ENCODE measurements at places on chromosomes 2 and 18.

- DNase-seq: peak; percentile 64
Measured at GRCh38 chr2:170155022-170155722, 22.8 kb upstream of the MYO3B start.

DNA sequence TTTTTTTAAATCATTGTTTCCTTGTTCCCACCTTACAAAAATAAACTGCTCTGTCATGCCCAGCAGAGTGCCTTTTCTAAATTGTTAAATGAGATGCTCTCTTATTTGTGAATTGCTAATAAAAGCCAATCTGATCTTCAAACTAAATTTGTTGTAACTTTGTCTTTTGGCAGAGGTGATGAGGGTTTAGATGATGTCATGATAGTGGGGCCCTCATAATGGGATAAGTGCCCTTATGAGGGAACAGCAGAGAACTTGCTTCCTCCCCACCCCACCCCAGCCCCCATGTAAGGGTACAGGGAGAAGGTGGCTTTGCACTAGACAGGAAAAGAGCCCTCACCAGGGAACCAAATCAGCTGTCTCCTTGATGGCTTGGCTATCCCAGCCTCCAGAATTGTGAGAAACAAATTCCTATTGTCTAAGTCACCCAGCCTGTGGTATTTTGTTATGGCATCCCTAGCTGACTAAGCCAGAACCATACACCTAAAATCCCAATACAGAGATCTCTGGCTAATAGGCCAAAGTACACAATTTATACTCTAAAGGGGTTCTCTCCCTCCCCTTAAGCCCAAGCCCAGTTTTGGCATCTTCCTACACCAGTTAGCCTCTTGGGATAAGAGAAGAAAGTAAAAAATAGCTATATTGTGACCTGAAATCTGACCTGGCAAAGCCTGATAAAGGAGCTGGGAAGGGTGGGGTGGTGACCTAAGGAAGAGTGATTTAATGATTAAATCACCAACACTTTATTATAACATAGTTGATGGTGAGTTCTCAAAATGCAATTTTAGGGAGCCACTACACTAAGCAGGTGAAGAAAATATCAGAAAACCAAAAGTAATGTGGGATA lies 40.3 kb upstream of the HNRNPA3 start:
- peak; percentile 80 for DNase-seq

GRCh38 chr2:38835015-38835601 lies 40.6 kb downstream of the DHX57 start:
- DNase-seq: peak; percentile 25

DNA sequence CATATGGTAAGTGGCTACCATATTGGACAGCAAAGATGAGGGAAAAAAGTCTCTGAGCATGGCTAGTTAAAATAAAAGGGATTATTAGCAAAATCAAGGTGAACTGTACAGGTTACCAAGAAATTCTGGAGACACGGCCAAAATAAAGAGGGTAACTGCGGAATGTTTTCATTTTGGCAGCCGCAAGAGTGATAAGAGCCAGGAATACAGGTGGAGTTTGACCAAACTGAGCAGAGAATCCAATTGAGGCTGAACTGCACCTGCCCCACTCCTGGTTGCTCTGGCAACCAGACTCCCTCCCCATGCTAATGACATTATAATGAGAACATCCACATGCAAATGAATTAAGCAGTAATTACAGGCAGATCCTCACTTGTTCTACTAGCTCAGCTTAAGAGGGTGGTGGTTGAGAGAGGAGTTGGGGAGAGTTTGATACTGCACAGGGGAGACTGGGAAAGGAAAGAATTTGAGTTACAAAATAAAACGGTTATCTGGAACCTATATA lies 18.8 kb upstream of the EPHA4 start:
- DNase-seq: no peak

DNA sequence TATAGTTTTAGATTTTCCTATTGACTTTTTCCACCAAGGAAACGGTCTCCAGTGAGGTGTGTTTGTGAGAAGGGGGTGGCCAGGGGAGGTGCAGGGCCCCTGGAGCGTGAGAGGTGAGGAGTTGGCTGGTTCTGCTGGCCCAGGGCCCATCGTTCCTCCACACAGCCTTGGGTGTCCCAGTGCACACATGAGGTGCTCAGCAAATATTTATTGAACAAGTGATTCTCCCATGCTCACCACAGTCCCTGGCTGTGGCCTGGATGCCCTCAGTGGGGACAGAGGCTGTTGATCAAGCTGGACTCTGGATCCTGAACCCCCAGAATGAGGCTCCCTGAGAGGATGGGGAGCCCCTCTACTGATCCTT lies 5.0 kb downstream of the HAAO start:
- DNase-seq: no peak

GRCh38 chr2:30732876-30733275 lies 74.4 kb downstream of the CAPN13 start:
- DNase-seq: no peak

DNA sequence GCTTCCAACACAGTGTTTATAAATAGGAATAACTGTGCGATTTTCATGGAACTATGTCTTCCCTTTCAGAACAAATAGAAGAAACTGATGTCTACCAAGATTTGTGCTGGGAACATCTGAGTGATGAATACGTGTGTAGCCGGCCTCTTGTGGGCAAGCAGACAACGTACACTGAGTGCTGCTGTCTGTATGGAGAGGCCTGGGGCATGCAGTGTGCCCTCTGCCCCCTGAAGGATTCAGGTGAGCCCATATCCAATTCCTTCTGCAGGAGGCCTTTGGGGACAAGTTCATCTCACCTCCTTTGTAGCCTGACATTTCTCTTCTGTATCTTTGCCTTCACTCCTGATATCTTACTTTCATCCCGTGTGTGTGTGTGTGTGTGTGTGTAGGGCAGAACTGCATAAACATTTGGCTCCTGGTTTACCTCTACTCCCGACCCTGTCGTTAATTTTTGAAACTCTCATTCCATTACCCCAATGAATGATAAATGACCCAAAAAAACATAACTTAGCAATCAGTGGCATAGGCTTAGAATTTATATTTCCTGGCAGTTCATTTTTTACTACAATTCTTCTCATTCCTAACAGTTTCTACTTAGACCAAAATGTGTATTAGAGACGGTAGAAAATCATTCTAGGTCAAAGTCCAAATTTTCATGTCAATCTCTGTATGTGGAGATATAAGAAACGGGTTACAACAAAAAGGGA lies 111.0 kb upstream of the RASGRP3 start:
- DNase-seq: no peak

DNA sequence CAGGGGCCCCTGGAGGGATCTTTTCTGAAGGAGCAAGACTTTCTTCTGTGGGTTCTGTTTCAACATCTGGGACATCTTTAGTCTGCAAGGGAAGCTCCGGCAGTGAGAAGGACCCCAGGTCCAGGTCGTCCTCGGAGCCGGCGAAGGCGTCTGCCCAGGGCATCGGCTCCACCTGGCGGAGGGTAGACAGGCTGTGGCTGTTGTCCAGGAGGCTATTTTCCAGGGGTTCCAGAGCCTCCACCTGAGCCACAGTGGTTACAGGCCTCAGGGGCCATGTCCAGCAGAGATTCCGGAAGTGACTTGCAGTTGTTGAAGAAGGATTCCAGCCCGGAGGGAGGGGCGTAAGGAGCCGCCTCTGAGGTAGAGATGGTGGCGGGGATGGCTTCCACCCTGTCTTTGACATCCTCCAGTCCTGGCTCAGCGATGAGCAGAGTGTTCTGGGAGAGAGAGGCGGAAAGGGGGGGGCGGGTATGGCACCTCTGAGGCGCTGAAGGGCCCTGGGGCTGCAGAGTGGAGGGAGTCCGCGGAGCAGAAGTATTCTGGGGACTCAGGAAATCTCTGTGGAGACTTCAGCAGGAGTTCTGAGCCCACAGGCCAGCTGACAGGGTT lies 891.3 kb upstream of the LRRTM1 start:
- no peak for DNase-seq

DNA sequence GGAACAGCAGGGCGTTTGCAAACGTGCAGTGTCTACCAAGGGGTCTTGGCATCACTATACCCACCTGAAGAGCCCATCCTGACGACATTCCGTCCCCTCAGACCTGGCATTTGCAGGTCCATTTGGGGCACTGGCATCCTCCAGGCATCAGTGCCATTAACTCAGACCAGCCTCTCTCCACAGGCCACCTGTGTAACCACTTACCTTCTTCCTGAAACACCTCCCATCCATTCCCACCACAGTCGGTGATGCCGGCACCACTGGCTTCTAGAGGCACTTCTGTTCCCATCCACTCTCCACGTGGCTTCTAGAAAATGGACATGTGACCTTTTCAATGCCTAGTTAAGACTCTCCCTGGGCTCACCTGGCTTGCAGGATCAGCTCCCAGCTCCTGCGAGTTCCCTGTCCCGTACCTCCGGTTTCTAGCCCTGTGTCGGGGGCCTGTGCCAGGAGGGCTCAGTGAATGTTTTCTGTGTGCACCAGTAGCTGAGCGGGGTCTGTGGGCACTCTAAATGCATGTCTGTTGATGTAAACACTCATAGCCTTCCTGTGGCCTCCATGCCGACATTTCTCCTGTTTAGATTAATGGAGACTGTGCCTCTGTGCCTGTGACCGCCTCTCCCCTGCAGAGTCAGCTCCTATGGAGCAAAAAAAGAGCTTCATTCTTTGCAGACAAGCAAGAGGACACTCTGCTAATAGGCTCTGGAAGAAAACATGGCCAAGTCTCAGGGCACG lies 458.0 kb upstream of the HS6ST1 start:
- DNase-seq: no peak

GRCh38 chr2:35035883-35036282 lies 1319.7 kb upstream of the CRIM1 start:
- no peak for DNase-seq

DNA sequence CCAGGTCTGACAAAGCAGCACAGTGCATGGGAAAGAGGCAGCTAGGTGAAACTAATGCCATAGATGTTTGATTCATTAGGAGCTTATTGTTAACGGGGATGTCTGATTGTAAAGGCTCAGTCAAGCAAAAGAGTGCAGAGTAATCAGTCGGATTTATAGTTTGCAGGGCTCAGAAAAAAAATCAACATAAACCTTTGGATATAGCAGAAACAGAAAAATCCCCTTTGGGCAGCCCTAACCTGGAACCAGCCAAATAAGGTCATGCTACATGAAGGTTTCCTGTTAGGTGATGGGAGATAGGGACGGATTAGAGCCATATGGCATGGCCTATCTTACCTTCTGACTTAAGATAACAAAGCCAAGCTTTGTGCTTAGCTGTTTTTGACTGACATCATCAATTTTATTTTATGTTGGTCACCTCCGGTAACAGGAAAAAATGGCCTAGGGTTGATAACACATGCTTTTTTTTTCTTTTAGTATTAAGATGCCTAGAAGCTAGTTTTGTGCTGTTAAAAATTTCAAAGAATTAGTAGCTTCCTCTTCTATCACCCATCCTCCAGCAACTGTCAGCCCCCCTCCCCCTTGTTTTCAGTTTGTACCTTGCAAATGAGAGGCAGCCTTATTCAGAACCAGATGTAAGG lies 60.7 kb upstream of the ZEB2 start:
- no peak for DNase-seq
